ENCODE measurements at places on chromosomes 11 and 22.

- DNase-seq, result no peak
Observed at GRCh38 chr11:122920579-122920978, 38.0 kb downstream of the JHY start.

DNA sequence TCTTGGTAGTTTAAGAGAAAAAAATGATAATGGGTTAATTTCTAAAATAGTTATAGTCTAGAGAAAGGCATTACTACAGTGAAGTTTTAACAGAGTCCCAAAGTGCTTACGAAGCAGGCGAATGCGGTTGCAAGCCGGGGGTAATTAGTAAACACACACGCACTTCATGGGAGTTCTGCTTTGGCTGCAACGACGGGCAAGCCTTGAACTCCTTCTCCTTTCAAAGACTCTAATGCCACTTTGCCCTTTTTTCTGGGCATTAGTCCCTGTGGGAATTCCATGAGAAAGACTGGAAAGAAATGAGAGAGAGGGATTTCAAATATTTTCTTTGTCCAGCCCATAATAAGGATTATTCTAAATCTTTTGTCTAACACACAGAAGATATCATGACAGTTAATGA, 66.1 kb downstream of the TENM4 start:
- DNase-seq, result no peak

DNA sequence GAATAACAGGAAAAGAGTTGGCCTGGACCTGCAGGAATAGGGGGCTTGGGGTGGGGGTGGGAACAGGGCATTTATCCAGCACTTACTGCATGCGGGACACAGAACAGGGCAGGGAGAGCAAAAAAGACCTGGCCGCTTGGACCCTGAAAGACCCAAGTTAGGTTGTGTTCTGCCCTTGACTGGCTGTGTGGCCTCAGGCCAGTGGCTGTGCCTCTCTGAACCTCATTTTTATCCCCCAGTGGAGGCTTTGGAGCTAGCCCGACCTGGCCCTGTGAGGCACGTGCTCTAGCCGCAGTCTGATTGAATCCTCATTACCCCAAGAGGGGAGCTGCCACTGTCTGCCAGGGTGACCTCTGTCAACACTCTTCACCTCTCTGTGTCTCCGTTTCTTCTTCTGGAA, 68.7 kb downstream of the MN1 start:
- DNase-seq, result no peak

DNA sequence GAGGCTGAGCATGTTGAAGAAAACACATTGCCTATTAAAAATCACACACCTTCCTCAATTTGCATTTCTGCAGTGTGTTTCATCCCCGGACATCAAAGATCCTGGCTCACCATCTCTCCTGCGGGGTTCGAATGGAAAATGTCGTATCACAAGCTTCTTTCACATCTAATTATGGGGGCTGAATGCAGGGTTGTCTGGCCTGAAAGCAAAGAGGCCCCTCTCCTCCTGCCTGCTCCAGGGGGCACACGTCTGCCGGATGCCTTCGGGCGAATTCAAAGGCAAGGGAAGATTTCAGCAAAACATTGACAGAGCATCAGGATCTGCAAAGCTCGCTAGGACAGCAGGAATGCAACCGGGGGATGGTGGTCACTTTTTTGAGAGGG, 1447.7 kb downstream of the TBC1D22A start:
- DNase-seq, result no peak

DNA sequence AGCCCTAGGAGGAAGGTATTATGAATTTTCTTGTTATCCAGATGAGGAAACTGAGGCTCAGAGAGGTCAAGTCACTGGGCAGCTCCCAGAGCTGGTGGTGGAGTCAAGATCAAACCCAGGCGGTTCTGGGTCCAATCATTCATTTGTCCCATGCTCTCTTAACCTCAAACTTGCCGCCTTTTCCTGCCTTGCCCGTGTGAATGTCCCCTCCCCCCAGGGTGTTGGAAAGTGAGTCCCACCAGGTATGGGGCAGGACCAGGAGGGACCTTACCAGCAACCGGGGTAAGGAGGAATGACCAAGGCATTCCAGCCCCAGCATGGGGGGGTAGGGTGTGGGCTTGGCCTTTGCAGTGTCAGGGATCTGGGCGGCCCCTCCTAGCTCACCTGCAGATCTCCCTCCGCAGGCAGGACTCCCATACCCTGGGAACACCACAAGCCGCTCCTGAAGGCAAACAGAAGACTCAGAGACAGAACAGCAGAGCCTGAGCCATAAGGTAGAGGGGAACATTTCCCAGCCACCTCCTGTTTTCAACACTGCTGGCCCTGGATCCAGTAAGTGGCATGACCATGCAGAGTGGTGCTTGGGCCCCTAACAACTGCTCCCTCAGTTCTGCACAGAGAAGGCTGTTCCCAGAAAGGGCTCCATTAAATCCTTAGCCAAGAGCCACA, 41.2 kb upstream of the SYT7 start:
- no peak for DNase-seq

GRCh38 chr22:17842386-17842785, 68.1 kb upstream of the BID start:
- peak; percentile 7 for DNase-seq

GRCh38 chr11:73225001-73225686, 7.1 kb downstream of the P2RY2 start:
- DNase-seq, result no peak

- no peak for DNase-seq
Observed at GRCh38 chr11:57379732-57380131, 1.2 kb downstream of the PRG3 start.

DNA sequence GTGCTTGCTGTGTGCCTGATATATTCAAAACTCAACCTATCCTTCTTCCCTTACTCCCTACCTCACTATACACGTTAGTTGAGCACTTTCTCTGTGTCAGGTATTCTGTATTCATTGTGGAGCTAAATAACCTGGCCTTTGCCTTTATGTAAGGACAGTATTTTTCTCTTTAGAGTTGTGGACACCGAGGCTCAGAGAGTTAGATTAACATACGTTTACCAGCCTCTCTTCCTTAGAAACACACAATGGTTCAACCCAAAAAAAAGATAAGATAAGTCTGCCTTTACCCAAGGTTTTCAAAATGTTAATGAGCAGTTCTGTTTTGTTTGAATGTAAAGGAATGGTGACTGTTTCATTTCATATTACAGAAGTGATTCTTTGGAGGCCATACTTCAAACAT, 45.0 kb downstream of the CBL start:
- no peak for DNase-seq

DNA sequence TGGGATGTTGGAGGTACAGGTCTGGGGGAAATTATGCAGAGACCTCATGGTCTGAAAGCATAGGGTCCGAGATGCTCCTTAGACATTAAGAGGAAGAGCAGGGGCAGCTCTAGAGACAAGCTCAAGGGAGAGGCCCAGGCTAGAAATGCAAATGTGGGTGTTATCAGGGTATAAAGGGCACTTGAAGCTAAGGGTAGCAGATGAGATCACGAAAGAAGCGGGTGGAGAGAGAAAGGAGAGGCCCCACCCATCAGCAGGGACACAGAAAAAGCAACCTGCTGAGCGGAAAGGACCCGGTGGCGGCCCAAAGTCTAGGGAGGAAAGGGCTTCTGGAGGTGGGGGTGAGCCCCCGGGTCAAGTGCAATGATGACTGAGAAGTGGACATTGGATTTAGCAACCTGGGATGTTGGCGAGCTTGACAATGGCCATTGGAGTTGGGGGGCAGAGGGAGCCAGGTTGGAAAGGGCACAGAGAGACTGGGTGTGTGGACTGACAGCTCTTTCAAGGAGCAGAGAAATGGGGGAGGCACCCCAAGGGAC, 8.9 kb downstream of the TMPRSS6 start:
- no peak for DNase-seq

DNA sequence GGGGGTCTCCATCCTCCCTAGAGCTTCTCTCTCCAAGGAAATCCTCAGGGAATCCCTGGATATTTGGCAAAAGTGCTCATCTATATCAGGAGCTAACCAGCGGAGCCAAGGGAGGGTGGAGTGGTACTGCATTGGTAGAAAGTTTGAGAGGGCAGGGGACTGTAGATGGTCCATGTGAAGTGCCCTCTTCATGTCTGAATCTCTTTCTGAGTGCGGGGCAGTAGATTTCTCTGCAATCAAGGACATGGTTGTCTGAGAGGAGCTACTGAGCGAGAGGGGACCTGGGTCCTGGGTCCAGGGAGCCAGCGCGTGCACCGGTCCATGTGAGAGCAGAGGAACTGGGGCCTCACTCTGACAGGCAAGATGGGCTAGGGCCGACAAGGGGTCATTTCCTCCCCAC, 701 bp downstream of the DIXDC1 start:
- no peak for DNase-seq

GRCh38 chr22:32448980-32449379, 15.3 kb downstream of the BPIFC start:
- DNase-seq, result no peak

DNA sequence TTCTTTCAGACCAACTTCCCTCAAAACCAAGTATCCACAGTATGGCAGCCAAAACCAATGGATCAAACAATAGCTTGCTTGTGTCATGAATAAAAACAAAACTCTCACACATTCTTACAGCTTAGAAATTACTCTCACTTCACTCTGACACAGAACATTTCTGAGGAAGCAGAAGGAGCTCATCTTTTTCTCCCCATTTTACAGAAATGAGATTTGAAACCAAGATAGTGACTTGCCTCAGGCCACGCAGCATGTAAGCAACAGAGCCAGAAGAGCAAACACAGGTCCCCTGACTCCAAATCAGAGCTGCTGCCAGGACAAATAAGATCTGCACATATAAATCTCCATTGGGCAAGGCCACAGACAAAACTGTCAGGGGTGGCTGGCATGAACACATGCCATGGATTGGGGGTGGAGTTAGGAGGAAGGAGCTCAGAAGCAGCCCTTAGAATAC, 64.8 kb downstream of the RAB30 start:
- no peak for DNase-seq

DNA sequence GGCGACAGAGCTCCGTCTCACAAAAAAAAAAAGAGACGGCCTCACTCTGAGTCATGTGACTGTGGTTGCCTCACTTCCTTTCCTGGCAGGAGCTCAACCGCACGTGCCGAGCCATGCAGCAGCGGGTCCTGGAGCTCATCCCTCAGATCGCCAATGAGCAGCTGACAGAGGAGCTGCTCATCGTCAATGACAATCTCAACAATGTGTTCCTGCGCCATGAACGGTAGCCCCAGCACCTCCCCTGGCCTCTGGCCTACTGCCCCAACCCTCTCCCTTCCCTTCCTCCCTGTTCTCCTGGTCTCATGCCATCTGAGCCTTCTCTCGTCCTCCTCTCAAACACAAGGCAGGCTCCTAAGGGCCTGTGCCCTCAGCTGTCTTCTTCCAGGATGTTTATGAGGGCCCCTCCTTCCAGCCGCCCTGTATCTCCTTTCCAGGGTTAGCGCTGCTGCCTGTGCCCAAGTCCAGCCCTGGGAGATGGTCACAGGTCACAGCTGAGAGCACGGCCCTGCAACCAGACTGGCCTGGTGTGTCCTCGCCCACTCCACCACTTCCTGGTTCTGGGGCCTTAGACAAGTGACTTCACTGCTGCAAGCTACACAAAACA, 30.7 kb downstream of the TOM1 start:
- DNase-seq, result peak; percentile 51

GRCh38 chr11:47289856-47290255, 19.9 kb downstream of the MADD start:
- no peak for DNase-seq

GRCh38 chr11:74970852-74971395, 17.8 kb upstream of the NEU3 start:
- no peak for DNase-seq

DNA sequence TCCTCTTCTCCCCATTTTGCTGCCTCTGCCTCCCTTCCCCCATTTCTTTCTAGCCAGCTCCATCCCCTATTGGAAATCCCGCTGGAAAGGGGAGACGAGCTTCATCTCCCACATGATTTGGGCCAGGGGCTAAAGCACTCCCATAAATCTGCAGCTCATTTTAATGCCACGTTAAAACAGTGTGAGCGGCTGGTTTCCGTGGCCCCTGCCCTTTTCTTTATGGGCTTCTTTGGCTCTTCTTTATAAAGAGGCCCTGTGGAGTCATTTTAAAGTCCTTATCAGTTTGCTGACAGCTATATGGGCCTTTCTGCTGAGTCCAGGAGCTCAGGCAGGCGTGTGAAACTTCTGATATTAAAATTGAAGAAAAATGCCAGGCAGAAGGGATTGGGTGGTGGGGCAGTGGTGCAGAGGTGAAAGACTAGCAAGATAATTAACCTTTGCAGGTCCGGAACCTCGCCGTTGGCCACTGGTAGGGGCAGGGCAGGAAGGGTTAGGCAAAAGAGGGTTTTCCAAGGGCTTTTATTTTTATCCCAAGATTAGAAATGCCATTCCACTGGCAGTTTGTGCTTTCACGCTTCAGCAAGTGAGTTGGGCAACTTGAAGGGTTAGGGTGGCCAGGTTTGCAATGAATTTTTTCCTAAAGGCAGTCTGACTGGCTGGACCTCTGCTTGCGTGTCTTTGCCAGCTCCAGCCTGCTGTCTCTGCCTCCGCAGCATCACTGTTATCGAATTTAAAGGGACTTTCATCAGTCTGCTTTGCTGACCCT, 44.3 kb downstream of the EXT2 start:
- no peak for DNase-seq

- DNase-seq, result no peak
Observed at GRCh38 chr22:46823654-46824053, 61.2 kb downstream of the TBC1D22A start.

- no peak for DNase-seq
Observed at GRCh38 chr11:44759743-44760476, 33.1 kb downstream of the TSPAN18 start.

DNA sequence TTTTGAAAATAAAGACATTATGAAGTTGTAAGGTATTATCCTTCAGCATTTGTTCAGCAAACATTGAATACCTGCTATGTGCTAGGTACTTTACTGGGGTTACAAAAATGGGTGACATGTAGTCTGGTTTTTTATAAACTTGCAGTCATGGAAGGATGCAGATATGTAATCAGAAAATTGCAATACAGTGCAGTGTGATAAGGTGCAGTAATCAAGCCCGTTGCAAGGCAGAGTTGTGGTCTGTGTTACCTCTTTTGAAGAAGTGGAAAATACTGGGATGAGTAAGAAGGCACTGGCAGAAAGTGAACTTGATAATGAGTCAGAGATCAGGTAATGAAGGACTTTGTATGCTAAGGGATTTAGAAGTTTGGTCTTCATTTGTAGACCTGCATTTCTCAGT, 8.1 kb downstream of the FBXO7 start:
- DNase-seq, result no peak

GRCh38 chr11:75402002-75402773, 2.9 kb downstream of the RPS3 start:
- DNase-seq, result no peak

- no peak for DNase-seq
Observed at GRCh38 chr11:1892116-1892515, 421 bp upstream of the PRR33 start.

GRCh38 chr11:94806419-94806818, 38.3 kb downstream of the AMOTL1 start:
- no peak for DNase-seq

DNA sequence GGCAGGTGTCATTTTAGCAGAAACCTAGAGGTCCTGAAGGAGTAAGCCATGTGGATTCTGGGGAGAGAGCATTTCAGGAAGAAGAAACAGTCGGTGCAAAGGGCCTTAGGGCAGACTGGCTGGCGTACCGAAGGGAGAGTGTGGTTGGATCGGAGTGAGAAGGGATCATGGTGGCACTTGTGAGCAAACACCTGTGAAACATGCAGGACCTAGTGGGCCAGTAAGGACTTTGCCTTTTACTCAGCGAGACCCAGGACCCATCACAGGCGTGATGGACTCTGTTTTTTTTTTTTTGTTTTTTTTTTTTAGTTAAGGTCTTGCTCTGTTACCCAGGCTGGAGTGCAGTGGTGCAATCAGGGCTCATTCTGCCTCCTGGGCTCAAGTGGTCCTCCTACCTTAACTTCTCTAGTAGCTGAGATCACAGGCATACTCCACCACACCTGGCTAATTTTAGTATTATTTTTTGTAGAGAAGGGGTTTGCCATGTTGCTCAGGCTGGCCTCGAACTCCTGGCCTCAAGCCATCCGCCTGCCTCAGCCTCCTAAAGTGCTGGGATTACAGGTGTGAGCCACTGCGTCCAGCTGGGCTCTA, 3.5 kb upstream of the TSGA10IP start:
- no peak for DNase-seq

All from stimulated activated CD4-positive, alpha-beta T cell treated with anti-CD3 and anti-CD28 coated beads, Interleukin-12 subunit alpha, Interleukin-12 subunit beta, amount 100 ng/mL, for 4 hours (primary cell).